ENCODE measurements at places on chromosomes 6 and 20.

GRCh38 chr20:19850198-19850533 is 92.1 kb downstream of the RIN2 start:
- no peak overlapping the region for H3K4me3 ChIP-seq
- peaks cover 2% of the 10 kb centered on the region for H3K36me3 ChIP-seq
- H3K4me1 ChIP-seq = no peaks in the 10 kb centered on the region
- peaks cover 8% of the 10 kb centered on the region for H3K27me3 ChIP-seq
- no peak for DNase-seq
- H3K27ac ChIP-seq = no peak overlapping the region

DNA sequence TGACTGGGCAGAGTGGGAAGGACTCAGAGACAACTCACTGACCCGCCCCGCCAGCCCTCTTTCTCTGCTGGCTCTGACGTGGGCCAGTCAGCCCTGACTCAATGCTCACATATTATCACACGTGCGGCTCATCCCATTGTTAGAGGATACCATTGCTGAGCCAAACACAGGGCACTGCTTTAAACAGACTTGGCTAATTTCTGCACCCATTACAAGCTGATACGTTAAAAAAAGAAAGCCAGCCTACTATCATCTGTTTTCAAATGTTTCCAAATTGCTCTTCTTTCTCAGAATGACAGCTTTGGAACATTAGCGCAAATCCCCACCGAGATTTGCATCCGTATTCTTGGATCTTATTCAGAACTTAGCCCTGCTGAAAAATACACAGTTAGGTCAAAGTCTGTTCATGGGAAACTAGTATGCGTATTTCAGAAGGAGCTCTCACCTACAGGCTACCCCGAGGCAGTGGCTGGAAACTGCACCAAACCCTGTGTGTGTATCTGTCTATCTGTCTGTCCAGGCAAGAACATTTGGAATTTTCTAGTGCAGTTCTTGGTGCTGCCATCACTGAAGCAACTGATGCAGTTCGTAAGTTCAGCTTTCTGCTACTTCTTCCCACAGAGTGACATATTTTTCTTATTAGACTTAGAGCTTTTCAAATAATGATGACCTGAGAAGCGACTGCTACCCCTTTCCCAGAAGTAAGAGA is 32.8 kb downstream of the RAMACL start:
- H3K27me3 ChIP-seq = peaks cover 12% of the 10 kb centered on the region
- H3K4me3 ChIP-seq = no peak overlapping the region
- H3K27ac ChIP-seq = no peak overlapping the region

DNA sequence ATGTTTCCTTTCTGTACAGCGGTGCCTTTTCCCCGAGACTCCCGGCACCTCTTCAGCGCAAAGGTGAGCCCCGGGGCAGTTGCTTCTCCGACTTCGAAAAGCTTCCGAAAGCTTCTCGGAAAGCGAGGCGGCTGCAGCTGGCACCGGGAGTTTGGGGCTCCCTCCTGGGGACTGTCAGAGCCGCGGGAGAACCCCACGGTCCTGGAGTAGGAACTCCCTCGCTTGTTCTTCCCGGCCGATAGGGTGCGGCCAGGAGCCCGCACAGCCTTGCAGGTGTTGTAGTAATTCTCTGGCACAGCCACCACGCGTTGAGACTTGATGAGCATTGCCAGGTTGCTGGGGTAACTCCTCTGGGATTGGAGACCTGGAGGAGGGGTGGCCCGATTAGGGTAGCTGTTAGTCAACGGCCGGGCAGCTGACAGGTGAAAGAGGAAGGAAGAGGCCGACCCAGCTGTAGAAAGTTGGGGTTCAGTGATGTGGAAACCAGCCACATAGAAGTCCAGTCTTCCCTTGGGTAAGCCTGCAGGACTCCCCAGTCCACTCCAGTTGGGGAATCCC is 721 bp downstream of the KDM1B start:
- peaks cover 33% of the 10 kb centered on the region for H3K4me1 ChIP-seq
- peak; percentile 35 for DNase-seq
- peaks cover 6% of the 10 kb centered on the region for H3K36me3 ChIP-seq
- H3K27me3 ChIP-seq = no peaks in the 10 kb centered on the region
- H3K4me3 ChIP-seq = peak overlapping the region; percentile 99
- H3K27ac ChIP-seq = no peak overlapping the region

DNA sequence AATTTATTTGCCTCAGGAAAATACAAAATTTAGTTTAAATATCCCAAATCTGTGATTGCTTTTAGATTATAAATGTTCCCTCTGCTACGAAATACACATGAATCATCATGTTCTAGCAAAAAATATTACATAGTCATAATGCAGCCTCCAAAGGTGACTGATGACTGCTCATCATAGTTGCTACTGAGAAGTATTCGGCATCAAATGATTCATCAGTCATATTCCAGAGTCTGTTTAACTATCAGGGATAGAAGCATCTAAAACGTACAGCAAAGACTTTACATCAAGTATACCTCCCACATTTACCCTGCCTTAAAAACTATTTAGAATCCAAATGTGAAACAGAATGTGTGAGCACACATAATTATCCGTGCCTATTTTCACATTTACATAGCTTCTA is 626.0 kb downstream of the CDH26 start:
- DNase-seq = no peak
- H3K4me1 ChIP-seq = no peaks in the 10 kb centered on the region
- no peaks in the 10 kb centered on the region for H3K36me3 ChIP-seq
- H3K4me3 ChIP-seq = no peak overlapping the region
- H3K27me3 ChIP-seq = no peaks in the 10 kb centered on the region
